ENCODE measurements at places on chromosomes 3 and 15. TPM values are rescaled to one million over a fixed set of nuclear protein-coding genes. Genes with fewer than 3 reads are reported as not detected.
A peak's percentile ranks its signal among the peaks of the same experiment; 100 is the strongest.

DNA sequence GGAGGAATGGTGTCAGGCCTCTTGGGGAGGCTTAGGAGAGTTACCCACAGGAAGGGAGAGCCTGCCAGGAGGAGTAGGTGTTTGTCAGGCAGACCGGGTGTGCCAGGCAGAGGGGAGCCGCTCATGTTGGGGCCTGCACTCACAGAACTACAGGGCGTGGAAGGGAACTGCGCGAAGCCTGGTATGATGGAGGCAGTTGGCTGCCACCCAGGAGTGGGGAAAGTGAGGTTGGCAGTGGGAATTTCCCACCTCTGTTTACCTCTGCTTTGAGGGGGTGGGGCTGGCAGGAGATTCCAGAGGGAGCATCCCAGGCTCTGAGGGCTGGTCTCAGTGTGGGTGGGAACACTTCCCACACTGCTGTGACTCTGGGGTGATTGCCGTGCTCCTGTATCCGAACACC is 99.9 kb downstream of the SLCO3A1 start:
- DNase-seq = no peak

DNA sequence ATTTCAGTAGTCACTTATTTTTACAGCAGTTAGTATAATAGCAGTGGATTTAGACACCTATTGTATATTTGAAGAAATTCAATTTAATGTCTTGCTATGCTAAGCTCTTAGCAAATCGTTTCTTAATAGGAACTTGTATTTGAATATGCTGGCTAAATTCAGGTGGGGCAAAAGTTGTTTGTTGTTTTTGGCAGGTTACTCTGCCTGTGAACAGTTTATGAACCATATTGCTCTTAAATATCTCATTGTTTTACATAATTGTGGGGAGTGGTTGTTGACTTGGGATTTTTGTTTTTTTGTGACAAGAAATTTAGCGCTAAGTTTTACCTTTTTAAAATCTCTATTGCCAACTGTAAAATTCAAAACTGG is 43.4 kb downstream of the NR2C2 start:
- DNase-seq = no peak

DNA sequence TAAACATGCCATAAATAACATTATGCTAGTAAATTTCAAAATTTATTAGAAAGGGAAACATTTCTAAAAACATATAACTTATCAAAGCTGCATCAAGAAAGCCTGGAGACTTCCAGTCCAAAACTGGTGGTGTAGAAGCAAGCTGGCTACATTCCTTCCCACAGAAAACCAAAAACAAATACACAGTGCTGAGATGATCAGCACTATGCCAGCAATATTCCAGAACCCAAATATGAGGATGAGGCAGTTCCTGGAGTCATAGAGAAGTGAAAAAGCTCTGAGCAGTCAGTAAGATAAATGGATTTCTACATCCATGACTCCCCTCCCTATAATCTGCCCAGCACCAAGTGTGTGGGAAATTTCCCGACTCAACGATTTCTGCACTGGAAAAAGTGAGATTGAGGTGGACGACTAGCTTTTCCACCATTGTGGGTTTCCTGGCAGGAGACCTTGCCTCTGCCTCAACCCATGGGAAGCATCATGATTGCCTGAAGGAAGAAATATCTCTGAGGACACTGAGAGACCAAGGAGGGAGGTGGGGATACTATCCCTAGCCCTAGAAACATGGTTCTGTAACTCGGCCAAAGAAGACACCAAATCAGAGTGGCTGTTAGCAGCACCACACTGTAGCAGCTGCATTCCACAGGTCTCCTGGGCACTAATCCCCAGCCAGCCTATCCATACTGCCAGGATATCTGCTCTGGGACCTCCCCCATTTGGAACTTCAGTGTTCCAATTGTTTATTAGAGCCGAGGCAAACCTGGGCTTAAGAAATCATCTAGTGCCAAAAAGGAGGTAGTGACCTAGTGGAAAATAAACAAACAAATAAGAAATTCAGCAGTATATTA is 11.8 kb upstream of the CLN6 start:
- no peak for DNase-seq

DNA sequence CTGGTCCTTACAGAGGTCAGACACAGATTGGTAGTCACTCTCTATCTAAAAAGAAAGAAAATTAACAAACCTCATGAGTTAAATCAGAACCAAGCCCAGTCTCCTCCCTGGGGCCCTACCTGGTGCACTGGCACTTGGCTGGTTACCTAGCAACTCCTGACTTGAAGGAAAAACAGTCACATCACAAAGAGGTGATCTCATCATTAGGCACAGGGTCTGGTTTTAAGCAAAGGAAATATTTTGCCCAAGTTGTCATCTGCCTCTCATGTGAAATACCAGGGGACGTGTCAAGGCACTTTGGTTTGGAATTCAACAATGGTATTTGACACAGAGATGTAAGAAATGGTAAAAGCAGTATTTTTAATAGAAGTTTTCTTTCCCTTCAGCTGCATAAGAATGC is 47.7 kb upstream of the FMN1 start:
- no peak for DNase-seq

DNA sequence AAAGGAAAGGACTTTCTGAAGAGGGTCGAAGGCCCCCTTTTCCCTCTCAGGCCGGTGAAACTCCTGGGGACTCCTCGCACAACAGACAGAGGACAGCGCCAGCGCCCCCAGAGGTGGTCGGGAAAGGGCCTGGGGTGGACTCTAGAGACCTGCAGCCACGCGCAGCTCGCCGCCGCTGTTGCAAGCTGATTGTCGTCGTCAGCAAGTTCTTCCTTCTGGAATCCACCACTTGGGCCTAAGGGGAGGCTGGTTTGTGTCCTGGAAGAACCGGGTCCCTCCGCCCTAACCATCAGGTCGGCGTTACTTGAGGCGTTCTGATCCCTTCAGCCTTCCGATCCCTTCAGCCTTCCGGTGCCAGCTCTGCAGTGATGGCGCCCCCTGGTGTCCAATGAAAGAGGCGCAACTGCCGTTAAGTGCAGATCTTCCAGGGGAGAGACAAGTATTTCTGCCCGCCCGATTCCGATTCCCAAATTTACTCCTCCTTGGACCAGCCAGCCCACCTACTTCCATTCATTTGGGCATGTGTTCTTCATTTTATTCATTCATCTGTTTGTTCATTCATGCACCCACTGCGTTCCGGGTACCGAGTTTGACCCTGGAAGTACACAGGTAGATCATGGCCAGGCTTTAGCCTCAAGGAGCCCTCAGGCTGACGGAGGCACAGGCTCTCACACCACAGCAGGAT is 77.2 kb upstream of the SLC6A11 start:
- peak; percentile 38 for DNase-seq

The RBP2 gene
- polyA plus RNA-seq = 0.96 TPM

DNA sequence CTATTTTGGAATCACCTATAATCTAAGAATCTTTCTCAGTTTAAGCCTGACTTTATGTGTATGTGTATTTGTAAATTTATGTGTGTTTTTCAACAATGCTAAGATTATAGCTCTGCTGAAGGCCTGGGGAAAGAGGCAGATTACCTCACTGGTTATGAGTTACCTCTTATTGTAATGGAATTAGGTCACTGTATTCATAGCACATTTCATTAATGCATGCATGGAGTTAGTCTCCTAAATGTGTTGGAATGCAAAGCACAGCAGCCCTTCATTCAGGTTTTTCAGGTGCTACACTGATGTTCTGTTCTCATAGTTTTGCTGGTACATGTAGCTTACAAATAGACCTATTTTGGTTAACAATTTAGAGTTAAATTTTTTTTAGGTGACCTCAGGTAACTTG is 9.5 kb downstream of the GPR87 start:
- no peak for DNase-seq

The FBXO22 gene
- polyA plus RNA-seq = 47.7 TPM

DNA sequence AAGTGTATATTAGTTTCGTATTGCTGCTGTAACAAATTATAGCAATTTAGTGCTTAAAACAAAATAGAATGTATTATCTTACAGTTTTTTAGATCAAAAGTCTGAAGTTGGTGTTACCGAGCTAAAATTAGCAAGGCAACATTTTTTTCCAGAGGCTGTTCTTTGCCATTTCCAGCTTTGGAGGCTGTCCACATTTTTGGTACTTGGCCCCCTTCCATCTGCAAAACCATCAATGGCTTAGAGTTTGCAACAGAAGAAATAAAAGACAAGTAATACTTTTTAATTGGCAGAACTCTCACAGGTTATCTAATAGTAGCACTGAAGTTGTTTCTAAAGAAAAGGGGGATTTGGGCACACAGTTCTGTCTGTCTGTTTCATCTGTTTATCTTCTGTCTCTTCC is 1248.5 kb downstream of the ROBO1 start:
- DNase-seq = no peak

DNA sequence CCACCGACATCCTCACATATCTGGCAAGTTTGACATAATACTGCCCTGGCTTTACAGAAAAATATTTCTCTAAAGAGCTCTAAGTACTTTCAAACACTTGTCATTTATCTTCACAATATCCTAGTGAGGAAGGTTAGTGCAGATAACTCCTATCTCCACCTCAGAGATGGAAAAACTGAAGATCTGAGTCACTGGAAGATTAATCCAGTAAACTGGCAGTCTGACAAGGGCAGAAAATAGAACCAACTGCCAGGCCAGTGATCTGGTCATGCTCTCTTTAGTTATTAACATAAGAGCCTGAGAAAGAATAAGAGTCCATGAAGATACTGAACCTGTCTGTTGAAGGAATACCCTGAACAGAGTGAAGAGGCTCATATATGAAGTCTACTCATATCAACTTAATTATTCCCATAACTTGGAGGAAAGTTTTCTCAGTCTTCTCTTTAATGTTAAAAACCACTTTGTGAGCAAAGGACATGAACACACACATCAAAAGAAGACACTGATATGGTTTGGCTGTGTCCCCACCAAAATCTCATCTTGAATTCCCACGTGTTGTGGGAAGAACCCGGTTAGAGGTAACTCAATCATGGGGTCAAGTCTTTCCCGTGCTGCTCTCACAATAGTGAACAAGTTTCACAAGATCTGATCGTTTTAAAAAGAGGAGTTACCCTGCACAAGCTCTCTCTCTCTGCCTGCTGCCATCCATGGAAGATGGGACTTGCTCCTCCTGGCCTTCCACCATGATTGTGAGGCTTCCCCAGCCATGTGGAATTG is 61.4 kb downstream of the GOLIM4 start:
- no peak for DNase-seq
